Activated CD4-positive, alpha-beta memory T cell treated with anti-CD3 and anti-CD28 coated beads, Interleukin-2, amount 10 ng/mL, durations not matched to agents 7 days and 5 days (primary cell): ENCODE measurements at places on chromosomes 6 and 20. TPM values are rescaled to one million over a fixed set of nuclear protein-coding genes. Genes with fewer than 3 reads are reported as not detected.

The DEFB114 gene
- total RNA-seq = not detected

DNA sequence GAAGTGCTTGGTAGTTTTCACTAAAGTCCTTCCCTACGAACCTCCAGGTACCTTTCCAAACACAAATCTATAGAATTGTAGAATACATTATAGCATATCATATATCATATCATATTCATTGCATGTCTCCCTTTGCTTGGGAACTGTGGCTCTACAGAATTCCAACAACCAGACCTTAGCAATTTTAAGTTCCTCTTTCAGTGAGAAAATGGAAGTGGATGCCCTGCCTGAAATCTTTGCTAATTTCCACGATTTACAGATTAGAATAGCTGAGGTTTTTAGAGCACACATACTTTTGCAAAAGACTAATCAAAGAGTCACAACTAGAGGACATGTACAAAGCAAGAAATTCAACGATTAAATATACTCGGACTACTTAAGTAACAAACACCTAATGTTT is 78.6 kb downstream of the TNFRSF21 start:
- H3K27me3 ChIP-seq = no peaks in the 10 kb centered on the region
- no peak overlapping the region for H3K4me3 ChIP-seq
- H3K27ac ChIP-seq = no peak overlapping the region
- DNase-seq = no peak

The RAET1L gene
- not detected for total RNA-seq

DNA sequence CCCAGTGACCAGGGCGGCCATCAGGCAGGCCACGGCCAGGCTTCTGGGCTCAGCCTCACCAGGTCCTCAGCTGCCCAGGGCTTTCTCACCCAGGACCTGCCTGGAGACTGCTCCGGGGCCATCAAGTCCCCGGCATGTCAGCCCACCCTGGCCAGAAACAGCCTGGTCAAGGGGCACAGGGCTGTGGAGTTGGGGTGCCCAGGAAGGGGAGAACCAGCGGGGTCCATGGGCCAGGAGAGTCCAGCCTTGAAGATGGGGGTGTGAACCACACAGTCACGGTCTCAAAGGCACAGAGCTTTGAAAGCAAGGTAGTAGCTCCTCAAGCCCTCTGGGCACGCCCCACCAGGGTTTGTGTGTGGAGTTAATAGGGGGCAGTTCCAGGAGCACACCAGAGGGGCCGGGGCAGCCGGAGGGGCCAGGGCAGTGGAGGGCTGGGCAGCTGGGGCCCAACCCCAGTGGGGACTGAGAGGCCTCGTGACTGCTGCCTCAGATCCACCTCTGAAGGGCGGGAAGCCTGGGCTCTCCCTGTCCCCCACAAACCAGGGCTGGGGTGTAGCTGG is 48.0 kb upstream of the BHLHE23 start:
- no peak for DNase-seq
- no peaks in the 10 kb centered on the region for H3K4me1 ChIP-seq
- H3K36me3 ChIP-seq = no peaks in the 10 kb centered on the region
- H3K4me3 ChIP-seq = no peak overlapping the region
- H3K27me3 ChIP-seq = peaks cover 2% of the 10 kb centered on the region
- H3K27ac ChIP-seq = no peak overlapping the region

The TRDN gene
- not detected for total RNA-seq

- peaks cover 2% of the 10 kb centered on the region for H3K36me3 ChIP-seq
- H3K27ac ChIP-seq = no peak overlapping the region
- H3K27me3 ChIP-seq = peaks cover 17% of the 10 kb centered on the region
- no peak overlapping the region for H3K4me3 ChIP-seq
- no peak for DNase-seq
- peaks cover 18% of the 10 kb centered on the region for H3K4me1 ChIP-seq
Observed at GRCh38 chr20:3102575-3103368, 18.2 kb upstream of the AVP start.

- no peak overlapping the region for H3K27ac ChIP-seq
- peaks cover 8% of the 10 kb centered on the region for H3K27me3 ChIP-seq
- no peaks in the 10 kb centered on the region for H3K4me1 ChIP-seq
- DNase-seq = no peak
- H3K4me3 ChIP-seq = no peak overlapping the region
Observed at GRCh38 chr6:41759106-41759904, 12.1 kb upstream of the PGC start.

GRCh38 chr6:141261016-141261671 is 871.6 kb upstream of the GJE1 start:
- H3K4me1 ChIP-seq = no peaks in the 10 kb centered on the region
- H3K27me3 ChIP-seq = no peaks in the 10 kb centered on the region
- no peak overlapping the region for H3K4me3 ChIP-seq
- no peaks in the 10 kb centered on the region for H3K36me3 ChIP-seq
- no peak for DNase-seq
- H3K27ac ChIP-seq = no peak overlapping the region

GRCh38 chr6:12058172-12058961 is 46.3 kb downstream of the HIVEP1 start:
- H3K27me3 ChIP-seq = no peaks in the 10 kb centered on the region
- peaks cover 34% of the 10 kb centered on the region for H3K4me1 ChIP-seq
- no peak overlapping the region for H3K4me3 ChIP-seq
- peaks cover 5% of the 10 kb centered on the region for H3K36me3 ChIP-seq
- no peak overlapping the region for H3K27ac ChIP-seq

The BACH2 gene
- total RNA-seq = 31.1 TPM

GRCh38 chr6:112501705-112502104 is 154.6 kb downstream of the RFPL4B start:
- H3K36me3 ChIP-seq = no peaks in the 10 kb centered on the region
- H3K4me1 ChIP-seq = no peaks in the 10 kb centered on the region
- DNase-seq = no peak
- H3K27ac ChIP-seq = no peak overlapping the region
- H3K4me3 ChIP-seq = no peak overlapping the region

DNA sequence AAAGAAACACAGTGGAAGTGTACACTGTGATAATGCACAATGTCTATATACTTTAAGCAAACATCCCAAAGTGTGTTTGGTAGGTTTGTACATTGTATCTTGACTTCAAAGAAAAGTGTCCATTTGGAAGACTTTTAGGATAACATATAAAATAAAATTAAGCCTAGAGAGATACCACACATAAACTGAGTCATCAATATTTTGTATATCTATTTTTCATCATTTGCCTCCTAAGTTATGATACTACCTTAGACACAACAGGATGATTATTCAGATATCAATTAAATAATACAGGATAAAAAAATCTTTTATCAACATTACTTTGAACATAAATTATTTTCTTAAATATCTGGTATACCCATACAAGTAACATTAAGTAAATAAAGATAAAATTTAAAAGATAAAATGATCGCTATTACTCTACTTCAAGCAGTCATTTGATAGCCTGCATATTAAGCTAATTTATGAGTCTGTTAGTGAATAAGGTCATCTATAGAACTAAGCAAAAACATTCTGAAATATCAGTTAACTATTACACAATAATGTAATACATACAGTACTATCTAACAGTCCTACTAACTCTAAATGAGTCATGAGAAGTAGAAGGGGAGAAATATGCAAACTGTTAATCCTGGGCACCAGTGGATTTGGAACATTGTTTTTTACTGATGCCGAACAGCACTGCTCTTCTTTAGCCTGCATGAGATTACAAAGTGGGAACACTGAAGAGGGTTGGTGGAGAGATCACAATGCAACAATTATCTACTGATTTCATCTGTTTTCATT is 158.4 kb upstream of the SIM1 start:
- no peaks in the 10 kb centered on the region for H3K4me1 ChIP-seq
- no peak overlapping the region for H3K27ac ChIP-seq
- peaks cover 42% of the 10 kb centered on the region for H3K36me3 ChIP-seq
- no peaks in the 10 kb centered on the region for H3K27me3 ChIP-seq

DNA sequence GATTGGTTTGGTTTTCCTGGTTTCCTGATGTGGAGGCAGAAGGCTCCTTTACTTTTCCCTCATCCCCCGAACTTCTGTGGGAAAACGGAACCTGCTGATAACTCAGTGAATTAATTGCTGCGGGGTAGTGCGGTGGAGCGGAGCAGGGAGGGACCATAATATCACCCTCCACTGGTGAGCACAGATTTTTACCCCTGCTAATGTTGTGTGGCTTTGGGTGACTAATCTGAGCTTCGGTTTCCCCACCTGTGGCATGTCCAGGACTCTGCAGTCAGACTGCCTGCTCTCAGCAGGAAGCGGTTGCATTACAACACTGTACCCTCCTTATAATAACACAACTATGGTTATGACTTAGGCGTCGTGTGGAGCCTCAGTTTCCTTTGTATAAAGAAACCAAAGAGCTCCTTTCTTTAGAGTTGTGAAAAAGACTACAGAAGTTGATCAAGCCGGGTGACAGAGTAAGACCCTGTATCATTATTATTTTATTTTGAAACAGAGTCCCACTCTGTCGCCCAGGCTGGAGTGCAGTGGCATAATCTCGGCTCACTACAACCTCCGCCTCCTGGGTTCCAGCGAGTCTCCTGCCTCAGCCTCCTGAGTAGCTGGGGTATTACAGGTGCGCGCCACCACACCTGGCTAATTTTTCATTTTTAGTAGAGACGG is 2.2 kb upstream of the ID1 start:
- DNase-seq = peak; percentile 77
- peak overlapping the region; percentile 4 for H3K27ac ChIP-seq
- H3K4me1 ChIP-seq = peaks cover 33% of the 10 kb centered on the region
- H3K27me3 ChIP-seq = peaks cover 40% of the 10 kb centered on the region

The ECT2L gene
- total RNA-seq = not detected

DNA sequence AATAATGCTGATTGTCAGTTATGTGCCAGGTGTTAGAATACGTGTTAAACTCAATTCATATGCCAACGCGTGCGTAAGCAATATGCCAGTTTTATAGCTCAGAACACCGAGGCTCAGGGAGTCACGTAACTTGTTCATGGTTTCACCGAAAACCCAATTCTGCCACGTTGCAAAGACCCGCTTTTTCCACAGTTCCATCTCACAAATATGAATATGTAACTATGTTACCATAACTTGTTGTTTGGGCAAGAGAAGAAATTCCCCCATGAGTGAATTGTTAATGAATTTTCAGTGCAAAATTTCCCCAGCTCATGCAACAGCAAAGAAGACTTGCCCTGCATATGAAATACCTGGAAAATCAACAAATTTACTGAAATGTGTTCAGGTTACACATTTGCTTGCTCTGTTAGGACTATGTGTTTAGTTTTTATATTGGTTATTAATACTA is 30.1 kb downstream of the SF3B5 start:
- peaks cover 13% of the 10 kb centered on the region for H3K27me3 ChIP-seq
- no peaks in the 10 kb centered on the region for H3K36me3 ChIP-seq
- no peak for DNase-seq
- H3K4me1 ChIP-seq = peaks cover 47% of the 10 kb centered on the region

The SLC35D3 gene
- 0.13 TPM for total RNA-seq

The BMP7 gene
- not detected for total RNA-seq

DNA sequence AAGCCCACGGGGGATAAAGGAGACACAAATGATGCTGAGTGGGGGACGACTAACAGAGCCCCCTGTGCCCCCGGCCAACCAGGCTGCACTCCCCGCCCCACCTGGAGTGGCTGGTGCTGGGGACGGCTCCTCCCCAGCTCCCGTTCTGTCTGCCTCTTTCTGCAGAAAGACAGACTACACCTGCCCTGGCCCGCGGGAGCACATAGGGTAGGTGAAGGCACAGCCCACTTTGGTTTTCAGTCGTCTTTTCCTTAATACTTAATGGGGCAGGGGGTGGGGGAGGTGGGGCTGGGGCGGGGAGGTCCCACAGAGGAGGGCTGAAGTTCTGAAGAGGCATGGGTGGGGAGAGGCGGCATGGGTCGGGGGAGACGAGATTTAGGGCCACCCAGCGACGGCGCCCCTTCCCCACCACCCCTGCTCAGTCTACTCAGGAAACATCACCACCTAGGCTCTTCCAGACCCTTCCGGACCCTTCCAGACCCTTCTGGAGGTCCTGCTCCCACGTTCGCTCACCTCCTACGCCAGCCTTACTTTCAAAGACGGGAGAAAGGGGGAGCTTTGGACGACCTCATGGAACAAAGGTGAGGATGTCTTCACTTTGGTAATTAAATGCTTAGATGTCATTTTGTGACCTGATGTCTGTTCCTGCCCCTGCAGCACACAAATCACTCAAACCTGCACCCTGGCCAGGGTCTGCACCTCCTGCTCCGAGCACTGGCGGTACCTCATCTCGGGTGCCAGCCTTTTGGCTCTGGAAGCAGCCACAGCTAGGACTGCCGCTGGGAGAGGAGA is 21.2 kb upstream of the FRMD1 start:
- H3K27me3 ChIP-seq = peaks cover 37% of the 10 kb centered on the region
- H3K4me3 ChIP-seq = no peak overlapping the region
- no peaks in the 10 kb centered on the region for H3K4me1 ChIP-seq

GRCh38 chr6:16179970-16180431 is 51.1 kb downstream of the MYLIP start:
- H3K36me3 ChIP-seq = peaks cover 29% of the 10 kb centered on the region
- peak; percentile 74 for DNase-seq
- peaks cover 3% of the 10 kb centered on the region for H3K27me3 ChIP-seq
- H3K4me1 ChIP-seq = peaks cover 43% of the 10 kb centered on the region
- H3K4me3 ChIP-seq = peak overlapping the region; percentile 60
- peak overlapping the region; percentile 95 for H3K27ac ChIP-seq

DNA sequence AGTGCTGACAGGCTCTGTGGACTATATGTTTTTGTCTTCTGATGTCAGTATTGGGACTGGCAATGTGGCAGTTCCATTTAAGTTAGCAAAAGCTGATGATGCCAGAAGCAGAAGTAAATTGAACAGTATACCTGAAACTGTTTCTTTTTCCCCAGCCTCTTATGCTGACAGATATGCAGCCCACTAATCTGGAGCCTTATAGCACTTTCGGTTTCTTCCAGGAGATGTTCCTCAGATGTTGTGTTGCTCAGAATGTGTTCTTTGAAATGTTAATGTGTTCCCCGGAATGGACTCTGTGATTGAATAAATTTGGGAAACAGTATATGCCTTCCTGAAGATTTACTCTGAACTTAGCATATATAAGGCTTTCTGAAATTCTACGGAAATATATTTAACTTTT is 80.7 kb upstream of the MRAP2 start:
- H3K36me3 ChIP-seq = peaks cover 28% of the 10 kb centered on the region
- H3K4me1 ChIP-seq = peaks cover 11% of the 10 kb centered on the region
- no peak overlapping the region for H3K4me3 ChIP-seq
- DNase-seq = no peak
- H3K27me3 ChIP-seq = no peaks in the 10 kb centered on the region

DNA sequence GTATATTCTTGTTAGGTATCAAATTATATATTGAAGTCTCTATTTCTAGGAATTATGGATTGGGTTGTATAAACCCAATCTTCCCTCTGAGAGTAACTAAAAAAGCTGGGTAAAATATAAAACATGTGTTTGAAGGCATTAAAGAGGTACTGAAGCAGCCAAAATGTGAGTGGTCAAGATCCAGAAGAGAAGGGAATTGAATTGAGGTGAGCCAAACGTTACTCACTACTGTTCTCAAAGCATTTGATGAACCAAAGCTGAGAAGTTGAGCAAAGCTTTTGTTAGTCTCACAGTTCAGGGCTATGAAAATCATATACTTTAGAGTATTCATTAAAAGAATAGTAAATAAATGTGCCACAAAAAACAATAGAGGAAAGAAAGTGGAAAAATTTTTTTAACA is 365.8 kb downstream of the BCKDHB start:
- no peaks in the 10 kb centered on the region for H3K27me3 ChIP-seq
- no peaks in the 10 kb centered on the region for H3K36me3 ChIP-seq
- H3K27ac ChIP-seq = no peak overlapping the region
- H3K4me3 ChIP-seq = no peak overlapping the region

The DLL1 gene
- not detected for total RNA-seq
